ENCODE measurements at places on chromosomes 11 and 22. TPM values are rescaled to one million over a fixed set of nuclear protein-coding genes. Genes with fewer than 3 reads are reported as not detected.

DNA sequence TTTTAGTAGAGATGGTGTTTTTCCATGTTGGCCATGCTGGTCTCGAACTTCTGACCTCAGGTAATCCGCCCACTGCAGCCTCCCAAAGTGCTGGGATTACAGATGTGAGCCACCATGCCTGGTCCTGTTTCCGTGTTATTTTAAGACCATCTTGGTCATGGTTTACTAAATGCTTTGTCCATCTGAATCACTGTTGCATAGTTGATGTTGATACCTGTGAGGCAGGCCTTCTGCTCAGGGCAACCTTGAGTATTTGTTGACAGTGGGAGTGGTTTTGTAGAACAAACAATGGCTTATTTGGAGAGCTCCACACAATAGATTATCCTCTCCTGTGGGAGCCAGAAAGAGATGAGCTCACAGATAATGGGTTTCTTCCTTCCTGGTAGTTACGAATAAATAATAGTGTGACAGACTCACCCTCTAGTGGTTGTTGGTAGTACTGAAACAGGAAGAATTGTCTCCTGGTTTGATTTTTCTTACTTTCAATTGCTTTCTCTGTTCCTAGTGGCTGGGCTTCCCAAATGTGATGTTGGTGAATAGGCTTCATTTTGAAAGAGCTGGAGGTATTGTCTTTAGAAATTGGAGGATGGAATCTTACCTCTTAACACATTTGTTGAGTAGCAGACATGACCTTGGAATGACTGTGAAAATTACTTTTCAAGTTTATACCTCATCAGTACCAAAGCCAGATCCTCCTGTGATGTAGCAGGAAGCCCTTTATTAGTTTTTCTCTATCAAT, 39.0 kb downstream of the CTNND1 start:
- DNase-seq = peak; percentile 74

DNA sequence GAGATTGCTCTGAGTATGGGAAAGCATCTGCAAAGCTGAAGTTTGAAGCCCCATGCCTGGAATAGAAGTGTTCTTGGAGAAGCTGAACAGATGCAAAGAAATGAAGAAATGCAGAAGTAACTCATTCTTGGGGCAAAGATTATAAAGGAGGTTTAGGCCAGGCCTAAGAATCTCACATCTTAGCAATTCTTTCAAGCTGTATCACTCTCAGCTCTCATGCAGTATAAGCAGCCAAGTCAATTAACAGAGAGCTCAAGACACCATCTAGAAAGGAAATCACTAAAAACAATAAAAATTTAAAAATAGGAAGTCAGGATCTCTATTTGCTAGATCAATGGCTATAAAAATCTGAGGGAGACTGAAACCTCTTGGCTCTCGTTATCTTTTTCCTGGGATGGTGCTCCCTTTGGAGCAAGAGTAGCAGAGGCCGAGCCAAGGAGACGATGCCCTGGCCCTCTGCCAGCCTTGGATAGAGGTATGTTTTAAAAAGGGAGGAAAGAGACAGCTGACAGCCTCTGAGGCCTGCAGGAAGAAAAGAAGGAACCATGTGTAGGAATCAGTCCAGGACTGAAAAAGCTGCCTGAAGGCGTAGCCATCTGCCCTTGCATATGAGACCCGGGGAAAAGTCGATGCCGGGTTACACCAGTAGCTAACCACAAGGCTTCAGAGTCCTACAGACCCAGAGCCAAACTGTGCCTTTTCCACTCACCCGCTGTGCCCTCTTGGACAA, 229.8 kb downstream of the BLID start:
- no peak for DNase-seq

- no peak for DNase-seq
Observed at GRCh38 chr11:61121192-61121831, 19.0 kb downstream of the CD5 start.

- no peak for DNase-seq
Observed at GRCh38 chr11:133727774-133728173, 117.5 kb downstream of the SPATA19 start.

- DNase-seq = no peak
Observed at GRCh38 chr11:67612751-67613150, 6.0 kb downstream of the NDUFV1 start.

DNA sequence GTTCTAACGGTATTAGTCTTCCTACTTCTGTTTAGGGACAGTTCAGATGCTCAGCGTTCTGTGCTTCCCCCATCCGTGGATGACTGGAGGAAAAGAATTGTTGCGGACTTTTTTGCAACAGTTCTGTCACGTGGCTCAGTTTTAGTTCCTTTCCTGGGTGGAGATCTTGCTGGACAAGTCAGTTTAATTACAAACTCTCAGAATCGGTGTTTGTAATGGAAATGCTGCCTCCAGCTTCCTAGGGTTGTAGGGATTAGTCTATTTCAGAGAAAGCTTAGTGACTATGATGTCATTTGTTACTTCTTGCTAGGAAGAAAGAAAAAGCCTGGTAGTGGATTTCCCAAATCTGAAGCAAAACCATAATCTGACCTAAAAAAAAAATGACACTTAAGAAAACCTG, 320.4 kb downstream of the CADM1 start:
- DNase-seq = no peak

DNA sequence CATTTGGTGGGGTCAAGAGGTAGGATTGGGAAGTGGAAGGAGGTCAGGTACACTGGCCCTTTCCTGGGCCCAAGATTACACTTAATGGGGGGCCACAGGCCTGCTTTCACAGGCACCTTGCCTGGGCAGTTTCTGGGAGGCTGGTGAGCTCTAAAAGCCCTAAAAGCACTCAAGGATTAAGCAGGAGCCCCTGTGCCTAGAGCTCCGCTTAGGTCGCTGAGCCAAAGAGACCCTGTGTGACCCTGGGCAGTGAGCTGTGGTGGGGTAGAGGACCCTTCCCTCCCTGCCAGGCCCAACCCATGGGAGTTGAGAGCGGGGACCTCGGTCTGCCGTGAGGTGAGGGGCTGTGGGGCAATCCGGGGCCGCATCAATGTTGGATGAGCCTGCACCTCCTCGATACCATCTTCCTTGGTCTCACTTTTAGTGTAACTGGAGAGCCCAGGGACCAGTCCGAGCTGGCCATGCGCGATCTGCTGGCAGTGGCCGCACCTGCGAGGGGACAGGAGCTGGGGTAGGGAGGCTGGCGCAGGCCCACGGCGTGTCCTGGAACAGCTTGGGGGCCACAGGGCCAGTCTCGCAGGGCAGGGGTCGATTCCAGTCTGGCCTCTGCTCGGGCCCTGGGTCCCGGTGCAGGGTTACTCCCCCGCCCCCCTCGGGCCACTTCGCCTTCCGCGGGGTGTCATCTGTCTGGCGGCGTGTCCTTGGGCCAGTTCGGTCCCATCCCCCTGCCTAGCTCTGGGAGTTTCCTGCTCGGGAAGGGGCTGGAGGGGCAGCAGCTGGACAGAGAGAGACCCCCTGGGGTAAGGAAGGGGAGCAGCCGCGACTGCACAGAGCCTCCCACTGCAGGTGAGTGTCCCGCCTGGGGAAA, 44.3 kb downstream of the EIF3F start:
- no peak for DNase-seq

GRCh38 chr11:78038697-78039313, 15.7 kb upstream of the KCTD14 start:
- DNase-seq = no peak

DNA sequence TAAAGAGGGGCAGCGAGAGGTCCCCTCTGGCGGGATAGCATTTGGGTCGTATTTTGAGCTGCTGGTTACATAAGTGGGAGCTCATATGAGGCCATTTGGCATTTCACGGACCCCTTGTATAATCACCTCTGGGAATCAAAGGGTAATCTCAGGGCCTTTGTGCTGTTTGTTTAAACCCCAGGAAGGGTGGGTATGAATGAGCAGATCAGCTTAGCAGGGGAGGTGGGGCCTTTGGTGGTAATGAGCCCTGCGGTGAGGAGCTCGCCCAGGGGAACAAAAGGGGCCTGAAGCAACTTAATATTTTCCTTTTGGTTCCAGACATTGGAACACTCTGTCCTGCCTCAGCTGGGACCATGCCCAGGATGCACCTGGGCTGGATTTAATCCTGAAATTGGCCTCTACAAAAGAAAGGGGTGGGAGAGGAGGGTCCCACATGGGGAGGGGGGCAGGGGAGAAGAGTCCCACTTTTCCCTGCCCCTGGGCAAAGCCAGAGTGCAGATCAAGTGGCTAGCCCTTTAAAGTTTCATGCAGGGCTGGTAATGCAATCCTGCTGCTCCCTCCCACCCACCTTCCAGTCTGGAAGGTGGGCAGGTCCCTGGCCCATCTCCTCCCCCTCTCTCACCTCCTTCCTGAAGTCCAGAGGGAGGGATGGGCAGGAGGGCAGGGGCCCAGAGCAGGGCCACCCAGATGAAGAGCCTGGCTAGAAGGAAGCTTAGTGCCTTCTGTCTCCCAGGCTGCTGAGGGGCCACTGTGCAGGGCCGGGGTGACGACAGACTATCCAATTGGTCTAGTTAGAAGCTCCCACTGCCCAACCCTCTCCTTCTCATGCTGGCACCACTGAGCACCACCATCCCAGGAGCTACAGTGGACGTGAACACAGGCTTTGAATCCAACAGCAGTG, 10.5 kb downstream of the TSKU start:
- no peak for DNase-seq

DNA sequence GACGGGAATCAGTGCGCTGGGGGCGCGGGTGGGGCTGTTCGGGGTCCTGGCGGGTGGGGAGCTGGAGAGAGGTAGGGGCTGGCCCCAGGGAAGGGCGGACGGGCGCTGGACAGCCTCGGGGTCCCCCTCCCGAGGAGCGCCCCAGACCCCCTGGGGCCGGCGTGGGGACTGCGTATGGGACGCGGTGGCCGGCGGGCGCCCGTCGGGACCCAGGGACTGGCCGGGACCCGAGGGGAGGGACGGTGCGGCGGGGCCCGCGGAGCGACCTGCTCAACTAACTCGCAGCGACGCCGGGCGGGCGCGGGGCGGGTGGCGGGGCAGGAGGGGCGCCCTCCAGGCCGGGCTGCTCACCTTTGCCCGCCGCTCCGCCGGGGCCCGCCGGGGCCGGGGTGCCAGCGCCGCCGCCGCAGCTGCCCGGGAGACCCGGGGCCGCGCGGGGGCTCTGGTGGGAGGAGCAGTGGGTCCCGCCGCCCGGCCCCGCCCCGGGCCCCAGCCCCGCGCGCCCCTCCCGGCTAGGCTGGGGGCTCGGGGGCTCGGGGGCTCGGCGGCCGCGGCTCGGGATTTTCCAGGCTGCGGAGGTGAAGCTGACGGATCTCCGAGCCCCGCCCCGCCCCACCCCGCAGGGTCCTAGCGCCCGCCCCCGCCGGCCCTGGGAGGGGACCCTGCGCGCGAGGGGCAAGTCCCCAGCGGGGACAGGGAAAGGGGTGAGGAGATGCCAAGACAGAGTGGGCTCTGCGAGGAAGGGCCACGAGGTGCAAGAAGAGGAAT, 12.3 kb downstream of the STARD10 start:
- DNase-seq = no peak

GRCh38 chr11:111586388-111586831, 15.8 kb upstream of the SIK2 start:
- DNase-seq = peak; percentile 65

- no peak for DNase-seq
Observed at GRCh38 chr11:57937431-57937830, 86.2 kb upstream of the OR9Q1 start.

GRCh38 chr22:38443628-38444521, 11.1 kb downstream of the KCNJ4 start:
- no peak for DNase-seq

DNA sequence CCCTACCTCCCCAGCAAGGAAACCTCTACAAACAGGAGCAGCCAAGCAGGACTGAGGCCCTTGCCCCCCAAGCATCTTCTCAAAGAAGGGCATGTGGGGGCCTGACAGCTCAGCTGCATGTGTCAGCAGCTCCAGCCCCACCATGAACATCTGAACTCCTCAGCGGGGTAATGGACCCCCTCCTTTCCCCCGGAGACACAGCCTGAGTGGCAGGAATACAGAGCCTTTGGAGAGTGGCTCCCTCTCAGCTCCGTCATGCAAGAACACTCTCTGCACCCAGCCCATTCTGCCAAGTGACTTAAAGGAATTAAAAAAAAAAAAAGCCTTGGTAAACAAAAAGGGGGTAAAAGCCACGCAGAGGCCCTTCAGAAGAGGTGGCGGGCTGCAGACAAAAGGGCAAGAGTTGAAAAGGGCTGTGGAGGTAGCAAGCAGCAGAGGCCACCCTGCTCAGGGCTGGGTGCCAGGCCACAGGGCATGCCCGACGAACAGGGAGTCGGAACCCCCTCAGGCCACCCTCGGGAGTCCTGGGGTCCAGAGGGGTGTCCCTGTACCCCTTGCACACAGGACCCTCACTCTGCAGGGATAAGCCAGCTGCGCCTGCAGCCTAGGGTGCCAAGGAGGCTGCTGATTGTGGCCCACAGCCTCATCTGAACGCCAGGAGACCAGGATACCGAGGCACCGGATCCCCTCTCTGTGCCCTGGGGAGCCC, 62.5 kb downstream of the MACROD1 start:
- no peak for DNase-seq

- no peak for DNase-seq
Observed at GRCh38 chr11:130826572-130826971, 89.7 kb downstream of the SNX19 start.

- DNase-seq = no peak
Observed at GRCh38 chr11:10305964-10306918, 1.4 kb downstream of the ADM start.

- no peak for DNase-seq
Observed at GRCh38 chr11:103453126-103453525, 343.9 kb downstream of the DYNC2H1 start.

GRCh38 chr11:14248580-14248981, 110.4 kb downstream of the RRAS2 start:
- no peak for DNase-seq

- DNase-seq = no peak
Observed at GRCh38 chr11:96264364-96264763, 78.6 kb downstream of the MAML2 start.

DNA sequence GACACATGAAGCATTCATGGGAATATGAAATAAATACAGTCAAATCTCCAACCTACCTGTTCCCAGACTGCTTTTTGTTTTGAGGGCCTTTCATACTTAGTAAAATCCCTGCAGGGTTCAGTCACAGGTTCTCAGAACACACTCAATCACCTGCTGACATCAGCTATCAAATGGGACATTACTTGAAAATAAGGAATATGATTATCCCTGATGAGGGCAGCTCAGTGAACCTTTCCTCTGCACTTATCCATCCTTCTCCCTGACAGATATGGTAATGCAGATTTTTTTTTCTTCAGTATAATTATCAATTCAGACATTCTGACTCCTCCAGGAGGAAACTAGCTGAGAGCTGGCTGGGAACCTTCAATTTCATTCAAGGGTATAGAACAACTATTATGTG, 1127.4 kb upstream of the CCDC90B start:
- DNase-seq = no peak

JAML gene
- not detected for total RNA-seq

POU2AF2 gene
- total RNA-seq = not detected

MRGPRE gene
- not detected for total RNA-seq

MMP1 gene
- 7.9 TPM for total RNA-seq

CST6 gene
- total RNA-seq = not detected

GP1BB gene
- not detected for total RNA-seq

Data from HT1080 (cell line).